ENCODE measurements at places on chromosomes 2 and 18.
A peak's percentile ranks its signal among the peaks of the same experiment; 100 is the strongest.

GRCh38 chr2:17850151-17850550, 28.3 kb upstream of the KCNS3 start:
- DNase-seq = no peak

DNA sequence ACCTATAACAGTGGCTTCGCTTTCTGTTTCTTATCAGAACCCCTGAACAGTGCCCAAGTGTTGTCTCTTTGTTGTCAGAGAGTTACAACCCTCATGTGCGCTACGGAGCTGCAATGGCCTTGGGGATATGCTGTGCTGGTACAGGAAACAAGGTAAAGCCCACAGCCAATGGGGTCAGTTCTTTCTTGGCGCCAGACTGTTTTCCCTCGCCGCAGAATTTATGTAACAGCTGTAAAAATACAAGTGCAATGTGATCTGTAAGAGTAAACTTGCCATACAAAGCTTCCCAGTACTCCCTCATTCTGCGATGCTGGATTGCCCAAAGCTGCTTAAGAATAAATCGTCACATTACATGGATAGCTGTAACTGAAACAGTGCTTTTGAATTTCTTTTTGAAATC, 13.9 kb upstream of the HTR2B start:
- no peak for DNase-seq

- no peak for DNase-seq
These were observed 185.7 kb downstream of the TPGS2 start for GRCh38 chr18:36643061-36643460.

DNA sequence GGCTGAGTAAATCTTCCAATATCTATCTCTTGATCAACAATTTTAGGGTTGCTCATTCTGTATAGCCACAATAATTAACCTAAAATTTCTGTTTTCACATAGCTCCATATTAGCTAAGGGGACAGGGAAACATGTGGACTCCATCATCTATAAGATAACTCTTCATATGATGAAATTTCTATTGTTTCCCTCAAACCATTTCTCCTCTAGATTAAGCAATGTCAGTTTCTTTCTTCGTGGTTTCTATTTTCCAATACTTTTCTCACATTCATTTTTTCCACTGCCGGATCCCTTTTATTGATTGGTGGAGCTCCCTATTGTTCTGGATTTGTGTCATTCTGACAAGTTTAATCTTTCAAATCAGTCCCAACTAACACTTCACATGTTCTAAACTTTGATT, 1221.3 kb upstream of the ZEB2 start:
- DNase-seq = no peak

DNA sequence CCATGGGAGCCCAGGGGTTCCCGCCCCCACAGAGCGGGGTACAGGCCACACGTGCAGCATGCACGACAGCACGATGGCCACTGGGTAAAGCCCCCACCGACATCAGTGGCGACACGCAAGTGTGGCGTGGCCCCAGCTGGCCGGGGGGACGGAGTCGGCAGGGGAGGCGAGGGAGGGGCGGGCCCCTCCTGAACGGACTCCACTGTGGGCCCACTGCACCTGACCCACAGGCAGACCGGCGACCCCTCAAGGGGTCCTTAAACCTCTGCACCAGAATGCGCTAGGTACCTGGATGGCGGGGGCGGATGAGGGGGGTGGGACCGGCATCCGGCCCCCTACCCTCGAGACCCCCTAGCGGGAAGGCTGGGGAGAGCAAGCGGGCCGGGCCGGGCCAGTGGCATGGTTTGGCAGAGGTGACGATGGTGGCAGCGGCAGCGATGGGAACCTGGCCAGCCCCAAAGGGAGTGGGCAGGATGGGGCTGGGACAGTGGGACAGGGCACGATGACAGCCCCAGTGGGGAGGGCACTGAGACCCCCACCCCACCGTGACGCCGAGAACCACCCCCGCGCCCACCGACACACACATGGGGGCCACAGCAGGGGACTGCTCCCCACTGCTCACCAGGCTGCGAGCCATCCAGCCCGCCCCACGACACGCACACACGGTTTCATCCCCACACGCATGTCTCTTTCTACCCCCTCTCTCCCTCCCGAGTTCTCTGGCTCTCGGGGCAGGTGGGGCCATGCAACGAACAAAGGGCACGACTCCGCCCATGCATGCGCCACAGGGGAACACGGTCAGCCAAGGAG, 91.9 kb upstream of the ANKRD30BL start:
- DNase-seq = no peak

DNA sequence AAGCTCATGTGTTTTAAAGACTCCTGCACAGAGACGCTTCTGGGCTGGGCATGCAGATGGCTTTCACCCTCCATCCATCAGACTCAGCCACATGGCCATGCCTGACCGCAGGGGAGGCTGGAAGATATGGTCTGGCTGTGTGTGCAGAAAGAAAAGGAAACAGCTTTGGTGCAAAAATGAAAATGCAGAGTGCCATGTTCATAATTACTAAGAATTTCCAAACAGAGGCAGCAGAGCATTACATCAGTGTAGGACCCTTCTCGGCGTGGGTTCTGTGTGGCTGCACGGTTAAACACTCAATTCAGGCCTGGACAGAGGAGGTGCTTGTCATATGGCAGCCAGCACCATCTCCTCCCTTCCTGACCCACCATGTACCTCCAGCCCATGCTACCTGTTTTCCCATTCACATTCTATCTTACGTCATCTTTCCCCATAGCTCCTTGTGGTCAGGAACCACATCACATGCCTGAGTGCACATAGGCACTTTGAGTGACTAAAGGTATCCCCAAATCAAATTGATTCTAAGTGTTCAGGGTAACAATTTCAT, 200.3 kb upstream of the ID2 start:
- DNase-seq = peak; percentile 29

- DNase-seq = peak; percentile 82
These were observed 683 bp downstream of the STK39 start for GRCh38 chr2:168246483-168247340.

- no peak for DNase-seq
These were observed 201.3 kb downstream of the GCA start for GRCh38 chr2:162545254-162545653.

Measured in CD4-positive, alpha-beta T cell treated with Interleukin-17A for 4 hours (primary cell).